IMR-90 (cell line): ENCODE measurements at places on chromosomes 1 and 21. TPM values are rescaled to one million over a fixed set of nuclear protein-coding genes. Genes with fewer than 3 reads are reported as not detected.
A peak's percentile ranks its signal among the peaks of the same experiment; 100 is the strongest.

- no peaks in the 10 kb centered on the region for H3K27me3 ChIP-seq
- peaks cover 2% of the 10 kb centered on the region; the same call in 1 of the 2 replicates for H3K4me1 ChIP-seq
- no peaks in the 10 kb centered on the region for H3K36me3 ChIP-seq
- H3K27ac ChIP-seq, result no peak overlapping the region
Observed at GRCh38 chr1:83889707-83890106, 109.2 kb downstream of the TTLL7 start.

- no peaks in the 10 kb centered on the region for H3K27me3 ChIP-seq
- H3K27ac ChIP-seq, result peak overlapping the region; percentile 69; the same call in 1 of the 2 replicates
- no peaks in the 10 kb centered on the region for H3K36me3 ChIP-seq
- DNase-seq, result peak; percentile 83
- no peak overlapping the region for H3K4me3 ChIP-seq
Observed at GRCh38 chr21:17466166-17466565, 46.7 kb upstream of the CXADR start.

GRCh38 chr1:98143403-98143802, 222.6 kb upstream of the DPYD start:
- H3K4me3 ChIP-seq, result no peak overlapping the region
- H3K27ac ChIP-seq, result no peak overlapping the region
- no peaks in the 10 kb centered on the region for H3K36me3 ChIP-seq
- no peaks in the 10 kb centered on the region for H3K4me1 ChIP-seq
- DNase-seq, result peak; percentile 13
- no peaks in the 10 kb centered on the region for H3K27me3 ChIP-seq

DNA sequence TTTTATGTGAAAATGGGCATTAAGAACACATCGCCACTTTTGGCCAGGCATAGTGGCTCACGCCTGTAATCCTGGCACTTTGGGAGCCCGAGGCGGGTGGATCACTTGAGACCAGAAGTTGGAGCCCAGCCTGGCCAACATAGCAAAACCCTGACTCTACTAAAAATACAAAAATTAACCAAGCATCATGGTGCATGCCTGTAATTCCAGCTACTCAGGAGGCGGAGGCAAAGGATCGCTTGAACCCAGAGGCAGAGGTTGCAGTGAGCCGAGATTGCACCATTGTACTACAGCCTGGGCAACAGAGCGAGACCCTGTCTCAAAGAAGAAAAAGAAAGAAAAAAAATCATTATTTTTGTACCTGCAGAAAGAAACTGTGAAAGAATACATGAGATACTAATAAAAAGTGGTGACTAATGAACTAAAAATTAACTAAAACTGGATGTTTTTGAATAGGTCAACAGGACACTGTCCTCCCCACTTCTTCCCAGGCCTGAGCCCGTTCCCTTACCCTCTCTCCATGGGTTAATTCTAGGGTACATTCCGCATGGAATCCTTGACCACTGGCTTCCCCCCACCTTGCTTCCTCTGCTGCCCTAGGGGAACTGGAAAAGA, 8.3 kb upstream of the TINAGL1 start:
- no peaks in the 10 kb centered on the region for H3K27me3 ChIP-seq
- H3K27ac ChIP-seq, result no peak overlapping the region
- no peaks in the 10 kb centered on the region for H3K36me3 ChIP-seq
- no peak for DNase-seq
- no peak overlapping the region for H3K4me3 ChIP-seq

GRCh38 chr1:186722711-186723309, 42.6 kb upstream of the PTGS2 start:
- H3K27ac ChIP-seq, result no peak overlapping the region
- peak; percentile 52 for DNase-seq
- no peak overlapping the region for H3K4me3 ChIP-seq
- no peaks in the 10 kb centered on the region for H3K4me1 ChIP-seq

DNA sequence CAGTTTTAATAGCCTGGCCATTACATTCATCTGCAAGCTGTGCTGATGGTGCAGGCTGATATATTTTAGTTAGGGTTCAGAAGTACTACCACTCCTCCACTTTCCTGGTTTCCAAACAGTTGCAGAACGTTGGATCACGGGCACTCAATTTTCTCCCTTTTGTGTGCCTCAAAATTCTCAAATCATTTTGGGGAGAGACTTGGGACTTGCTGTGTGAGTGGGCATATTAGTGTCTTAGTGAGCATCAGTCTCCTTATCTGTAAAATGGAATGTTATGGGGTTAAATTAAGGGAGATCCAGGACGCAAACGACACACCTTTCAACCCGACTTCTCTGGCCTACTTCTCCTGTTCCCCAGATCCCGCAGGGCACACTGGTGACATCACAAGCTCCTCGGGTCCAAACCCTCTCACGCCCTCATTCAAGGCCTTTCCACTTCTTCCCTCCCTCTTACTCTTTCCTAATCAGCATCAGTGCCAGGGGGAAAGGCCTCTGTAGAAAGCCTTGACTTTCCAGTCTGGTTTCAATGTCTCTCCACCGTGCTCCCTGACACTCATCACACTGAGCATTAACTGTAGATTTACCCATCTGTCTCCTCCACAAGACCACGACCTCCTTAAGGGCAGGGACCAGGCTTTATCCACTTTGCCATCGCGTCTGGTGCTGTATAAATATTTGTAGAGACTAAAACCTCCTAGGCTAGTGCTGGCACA, 1.2 kb downstream of the PIGP start:
- DNase-seq, result peak; percentile 77
- peaks cover 1% of the 10 kb centered on the region; the same call in 1 of the 2 replicates for H3K36me3 ChIP-seq
- peak overlapping the region; percentile 93 for H3K27ac ChIP-seq
- H3K4me3 ChIP-seq, result peak overlapping the region; percentile 56
- H3K4me1 ChIP-seq, result peaks cover 9% of the 10 kb centered on the region

- H3K4me3 ChIP-seq, result no peak overlapping the region
- H3K4me1 ChIP-seq, result peaks cover 11% of the 10 kb centered on the region; the same call in 1 of the 2 replicates
- peaks cover 2% of the 10 kb centered on the region; the same call in 1 of the 2 replicates for H3K27me3 ChIP-seq
- peak; percentile 90 for DNase-seq
Observed at GRCh38 chr1:229024528-229025130, 246.3 kb upstream of the RAB4A start.

GRCh38 chr1:19921310-19921709, 2.1 kb downstream of the PLA2G2E start:
- H3K27me3 ChIP-seq, result peaks cover 12% of the 10 kb centered on the region; the same call in 1 of the 2 replicates
- no peak overlapping the region for H3K27ac ChIP-seq
- no peaks in the 10 kb centered on the region for H3K4me1 ChIP-seq
- H3K36me3 ChIP-seq, result no peaks in the 10 kb centered on the region

DNA sequence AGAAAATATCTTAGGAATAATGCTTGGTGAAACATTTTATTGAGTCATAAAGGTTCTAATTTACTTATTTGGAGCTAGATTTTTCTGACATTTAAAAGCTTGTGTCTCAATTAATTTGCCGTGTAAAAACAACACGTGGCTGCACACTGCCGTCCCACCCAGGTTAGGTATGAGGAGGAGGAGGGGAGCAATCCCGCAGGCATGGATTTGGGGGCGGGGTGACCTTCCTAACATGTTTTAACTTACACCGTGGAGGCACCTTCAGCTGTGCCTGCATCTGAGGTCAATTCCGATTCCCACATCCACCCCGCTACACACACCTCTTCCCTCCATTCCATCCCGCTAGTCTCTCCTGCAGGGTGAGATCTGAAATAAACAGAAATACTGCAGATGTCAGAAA, 28.5 kb upstream of the UMODL1 start:
- DNase-seq, result no peak
- H3K4me1 ChIP-seq, result peaks cover 29% of the 10 kb centered on the region
- no peaks in the 10 kb centered on the region for H3K36me3 ChIP-seq
- H3K27me3 ChIP-seq, result no peaks in the 10 kb centered on the region
- no peak overlapping the region for H3K4me3 ChIP-seq

DNA sequence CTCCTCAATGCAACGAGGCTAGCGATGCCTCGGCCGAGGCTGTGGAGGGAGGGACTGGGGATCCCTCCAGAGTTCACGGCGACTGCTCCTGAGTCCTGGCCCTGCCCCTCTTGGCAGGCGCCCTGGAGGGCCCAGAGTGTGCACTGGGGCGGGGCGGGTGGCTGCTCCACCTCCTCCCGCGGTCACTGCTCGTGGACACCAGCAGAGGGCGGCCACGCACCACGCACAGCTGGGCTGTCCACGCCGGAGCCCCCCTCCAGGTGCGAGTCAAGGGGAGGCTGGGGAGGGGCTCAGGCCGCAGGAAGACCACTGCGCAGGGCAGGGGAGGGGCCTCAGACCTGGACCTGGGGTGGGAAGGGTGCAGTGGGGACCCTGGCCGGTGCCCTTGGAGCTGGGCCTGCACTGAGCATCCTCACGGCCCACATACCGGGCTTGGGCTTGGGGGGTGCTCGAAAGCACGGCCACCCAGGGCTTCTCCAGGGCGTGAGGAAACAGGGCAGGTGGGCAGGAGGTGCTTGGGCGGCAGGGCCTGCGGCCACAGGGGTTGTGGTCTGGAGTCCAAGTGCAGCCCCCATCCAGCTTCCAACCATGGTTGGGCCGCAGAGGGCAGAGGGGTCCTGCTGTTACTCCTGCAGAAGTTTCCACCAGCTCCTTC, 20.6 kb upstream of the TTC34 start:
- no peak overlapping the region for H3K4me3 ChIP-seq
- H3K27me3 ChIP-seq, result no peaks in the 10 kb centered on the region
- DNase-seq, result no peak

DNA sequence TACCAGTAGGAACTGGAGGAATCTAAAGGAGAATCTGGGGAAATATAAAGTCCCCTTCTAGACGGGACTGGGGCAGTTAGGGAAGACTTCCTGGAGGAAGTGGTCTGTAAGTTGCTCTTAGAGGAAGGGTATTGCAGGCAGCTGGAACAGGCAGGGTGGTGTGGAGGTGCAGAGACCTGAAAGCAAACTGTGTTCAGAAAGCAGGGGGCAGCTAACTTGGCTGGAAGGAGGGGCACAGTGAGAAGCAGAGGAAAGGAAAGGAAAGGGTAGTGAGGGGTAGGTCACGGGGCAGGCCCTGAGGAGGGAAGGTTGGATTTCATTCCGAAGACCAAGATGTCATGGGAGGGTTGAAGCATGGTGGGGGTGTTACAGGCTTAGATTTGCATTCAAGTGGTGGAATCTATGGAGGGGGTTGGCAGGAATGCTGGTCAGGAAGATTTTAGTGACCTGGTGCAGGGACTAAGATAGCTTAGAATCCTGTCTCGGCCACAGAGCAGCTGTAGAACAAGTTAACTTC, 240.7 kb downstream of the FOXD2 start:
- H3K4me1 ChIP-seq, result no peaks in the 10 kb centered on the region
- H3K27me3 ChIP-seq, result no peaks in the 10 kb centered on the region
- no peak for DNase-seq
- H3K36me3 ChIP-seq, result no peaks in the 10 kb centered on the region
- H3K4me3 ChIP-seq, result no peak overlapping the region

- H3K4me3 ChIP-seq, result no peak overlapping the region
- H3K27me3 ChIP-seq, result no peaks in the 10 kb centered on the region
- H3K36me3 ChIP-seq, result no peaks in the 10 kb centered on the region
- no peak overlapping the region for H3K27ac ChIP-seq
- no peak for DNase-seq
Observed at GRCh38 chr1:46830665-46831322, 31.9 kb downstream of the CYP4B1 start.

DNA sequence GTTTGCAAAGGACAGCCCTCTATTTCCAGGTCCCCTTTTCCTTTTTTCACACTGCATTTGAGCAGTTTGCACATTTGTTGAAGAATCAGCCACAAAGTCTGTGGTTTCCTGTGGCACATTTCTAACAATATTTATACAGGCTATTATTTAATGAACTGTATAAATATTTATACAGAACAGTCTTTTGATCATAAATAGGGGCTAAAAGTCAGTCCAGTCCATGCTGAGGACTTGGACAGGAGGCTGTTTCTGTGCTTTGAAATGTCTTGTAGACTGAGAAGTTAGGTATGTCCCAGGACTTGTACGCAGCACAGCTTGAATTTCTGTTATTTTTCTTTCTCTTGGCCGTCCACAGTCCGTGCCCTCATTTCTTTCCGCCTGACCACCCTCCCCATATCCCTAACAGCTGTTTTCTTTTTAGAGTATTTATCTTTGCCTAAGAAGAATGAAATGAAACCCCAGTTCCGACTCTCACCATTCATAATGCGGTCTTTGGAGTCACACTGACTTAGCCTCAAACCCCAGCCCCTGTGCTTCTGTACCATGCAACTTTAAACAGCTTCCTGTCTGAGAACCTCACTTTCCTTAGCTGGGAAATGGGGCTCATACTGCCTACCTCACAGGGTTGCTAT, 19.7 kb downstream of the FGGY start:
- DNase-seq, result peak; percentile 70
- peaks cover 7% of the 10 kb centered on the region for H3K4me1 ChIP-seq
- H3K4me3 ChIP-seq, result peak overlapping the region; percentile 12; the same call in 1 of the 2 replicates
- peak overlapping the region; percentile 45; the same call in 1 of the 2 replicates for H3K27ac ChIP-seq
- H3K36me3 ChIP-seq, result no peaks in the 10 kb centered on the region

DNA sequence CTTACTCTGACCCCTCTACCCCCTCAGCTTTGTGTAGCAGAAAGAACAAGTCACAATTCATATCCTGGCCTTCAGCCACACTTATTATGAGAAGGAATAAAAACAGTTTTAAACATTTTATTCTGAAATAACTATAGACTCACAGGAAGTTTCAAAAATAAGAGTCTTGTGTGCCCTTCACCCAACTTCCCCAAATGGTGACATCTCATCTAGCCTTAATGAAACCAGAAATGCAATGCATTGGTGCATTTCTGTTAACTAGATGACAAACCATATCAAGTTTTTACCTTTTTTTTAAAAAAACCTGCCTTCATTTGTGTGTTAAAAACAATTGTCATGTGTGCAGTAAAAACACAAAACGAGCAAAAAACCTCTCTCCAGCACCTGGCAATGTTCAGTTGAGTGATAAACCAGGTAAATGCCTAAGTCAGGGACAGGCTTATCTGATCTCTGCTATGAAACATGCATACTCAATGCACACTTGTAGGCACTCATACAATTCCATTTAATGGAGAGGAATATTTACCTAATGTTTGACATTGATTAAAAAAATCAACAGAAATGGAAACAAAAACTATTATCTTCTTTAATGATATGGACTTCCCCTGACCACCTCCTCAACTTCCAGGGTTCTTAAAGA, 51.5 kb downstream of the SH3BGR start:
- no peak for DNase-seq
- H3K27ac ChIP-seq, result no peak overlapping the region
- H3K36me3 ChIP-seq, result no peaks in the 10 kb centered on the region
- H3K4me3 ChIP-seq, result no peak overlapping the region
- H3K27me3 ChIP-seq, result no peaks in the 10 kb centered on the region

- H3K4me1 ChIP-seq, result peaks cover 4% of the 10 kb centered on the region
- DNase-seq, result no peak
- no peak overlapping the region for H3K27ac ChIP-seq
- H3K4me3 ChIP-seq, result no peak overlapping the region
- no peaks in the 10 kb centered on the region for H3K36me3 ChIP-seq
- no peaks in the 10 kb centered on the region for H3K27me3 ChIP-seq
Observed at GRCh38 chr1:13694886-13695684, 4.9 kb upstream of the PRDM2 start.

GRCh38 chr1:57195436-57195941, 228.4 kb downstream of the DAB1 start:
- H3K36me3 ChIP-seq, result no peaks in the 10 kb centered on the region
- H3K4me3 ChIP-seq, result no peak overlapping the region
- no peaks in the 10 kb centered on the region for H3K4me1 ChIP-seq

Gene S100B
- total RNA-seq, result 0.18 TPM in 1 of 2 replicates, not detected in the other

Gene OLFML2B
- total RNA-seq, result 0.36 and 0.56 TPM in 2 replicates

Gene FCRLA
- total RNA-seq, result 0.28 and 0.36 TPM in 2 replicates

Gene KCTD3
- total RNA-seq, result 49.5 and 51.7 TPM in 2 replicates

Gene CCDC27
- not detected in 2 replicates for total RNA-seq

Gene PPIAL4G
- total RNA-seq, result not detected in 2 replicates

Gene TFF1
- total RNA-seq, result not detected in 2 replicates

Gene ODR4
- total RNA-seq, result 9.7 and 14.2 TPM in 2 replicates

Gene PCAT6
- 0.56 TPM in 1 of 2 replicates, not detected in the other for total RNA-seq

Gene S100A7
- not detected in 2 replicates for total RNA-seq

Gene OR2T2
- total RNA-seq, result not detected in 2 replicates
